ENCODE measurements at places on chromosomes 3 and 15.

DNA sequence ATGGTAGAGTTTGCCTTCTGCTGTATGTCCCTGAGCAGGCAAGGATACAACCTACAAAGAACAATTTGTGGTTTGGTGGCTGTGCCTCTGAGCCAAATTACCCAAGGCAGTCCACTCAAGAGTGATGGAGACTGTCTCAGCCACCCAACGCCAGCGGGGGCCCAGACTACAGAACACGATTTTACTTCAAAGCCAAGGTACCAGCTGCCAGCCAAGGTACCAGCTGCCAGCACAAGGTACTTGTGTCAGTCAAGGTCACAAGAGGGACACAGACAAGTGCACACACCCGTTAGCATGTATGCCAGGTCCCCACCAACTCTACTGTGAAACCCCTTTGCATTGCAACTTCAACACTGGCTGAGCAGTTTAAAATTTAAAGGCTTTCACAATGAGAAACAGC, 23.5 kb downstream of the COLQ start:
- DNase-seq, result no peak

GRCh38 chr3:25652921-25653320, 11.8 kb downstream of the TOP2B start:
- DNase-seq, result no peak

DNA sequence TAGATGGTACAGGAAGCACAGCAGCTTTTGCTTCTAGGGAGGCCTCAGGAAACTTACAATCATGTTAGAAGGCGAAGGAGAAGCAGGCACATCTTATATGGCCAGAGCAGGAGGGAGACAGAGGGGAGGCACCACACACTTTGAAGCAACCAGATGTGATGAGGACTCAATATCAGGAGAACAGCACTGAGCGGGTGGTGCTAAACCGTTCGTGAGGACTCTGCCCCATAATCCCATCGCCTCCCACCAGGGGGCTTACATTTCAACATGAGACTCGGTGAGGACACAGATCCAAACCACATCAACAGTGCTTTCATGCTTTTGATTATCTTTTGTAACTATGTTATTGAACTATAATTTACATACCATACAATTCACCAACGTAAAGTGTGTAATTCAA, 7.6 kb upstream of the TMEM44 start:
- DNase-seq, result no peak

DNA sequence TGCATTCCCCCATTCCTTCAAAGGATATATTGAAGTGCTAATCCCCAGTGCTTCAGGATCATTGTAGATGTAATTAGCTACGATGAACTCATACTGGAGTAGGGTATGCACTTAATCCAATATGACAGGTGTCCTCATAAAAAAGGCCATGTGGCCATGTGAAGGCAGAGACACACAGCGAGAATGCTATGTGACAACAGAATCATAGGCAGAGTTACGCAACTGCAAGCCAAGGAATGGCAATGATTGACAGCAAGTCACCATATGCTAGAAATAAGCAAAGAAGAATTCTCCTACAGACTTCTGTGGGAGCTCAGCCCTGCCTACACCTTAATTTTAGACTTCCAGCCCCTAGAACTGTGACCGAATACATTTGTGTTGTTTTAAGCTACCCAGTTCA, 875.6 kb upstream of the ROBO1 start:
- no peak for DNase-seq

DNA sequence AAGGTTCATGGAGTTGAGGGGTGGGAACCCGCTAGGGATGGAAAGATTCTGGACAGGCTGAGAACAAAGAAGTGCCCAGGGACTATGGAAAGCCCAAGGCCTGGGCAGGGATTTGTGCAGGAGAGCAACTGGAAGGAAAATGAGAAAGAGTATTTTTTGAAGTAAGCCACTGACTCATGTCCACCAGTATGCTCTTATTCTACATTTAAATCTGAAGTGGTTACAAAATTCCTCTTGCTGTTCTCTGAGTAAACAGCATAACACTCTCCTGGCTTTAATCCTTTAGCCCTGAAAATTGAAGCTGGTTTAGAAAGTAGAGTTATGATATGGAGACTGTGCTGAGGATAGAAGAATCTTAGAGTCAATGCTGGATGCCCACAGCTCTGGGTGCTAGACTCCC, 165.2 kb downstream of the ISL2 start:
- no peak for DNase-seq
